ENCODE measurements at places on chromosomes 13 and 19.
A peak's percentile ranks its signal among the peaks of the same experiment; 100 is the strongest.

DNA sequence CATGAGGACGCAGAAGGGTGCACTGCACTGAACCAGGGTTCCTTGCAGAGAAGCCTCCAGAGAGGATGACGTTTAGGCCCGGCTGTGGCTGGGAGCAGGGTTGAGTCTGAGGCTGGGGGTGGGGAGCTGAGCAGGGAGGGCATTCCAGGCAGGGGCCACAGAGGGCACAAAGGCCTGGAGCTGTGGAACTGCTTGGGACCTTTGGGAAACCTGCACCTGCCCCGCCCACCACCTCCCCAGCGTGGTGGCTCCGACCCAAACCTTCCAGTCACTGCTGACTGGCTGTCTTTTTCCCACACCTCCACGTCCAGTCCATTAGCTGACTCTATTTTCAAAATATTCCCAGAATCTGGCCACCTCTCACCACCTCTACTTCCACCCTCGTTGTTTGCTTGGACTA is 4.9 kb upstream of the LMTK3 start:
- DNase-seq = no peak

DNA sequence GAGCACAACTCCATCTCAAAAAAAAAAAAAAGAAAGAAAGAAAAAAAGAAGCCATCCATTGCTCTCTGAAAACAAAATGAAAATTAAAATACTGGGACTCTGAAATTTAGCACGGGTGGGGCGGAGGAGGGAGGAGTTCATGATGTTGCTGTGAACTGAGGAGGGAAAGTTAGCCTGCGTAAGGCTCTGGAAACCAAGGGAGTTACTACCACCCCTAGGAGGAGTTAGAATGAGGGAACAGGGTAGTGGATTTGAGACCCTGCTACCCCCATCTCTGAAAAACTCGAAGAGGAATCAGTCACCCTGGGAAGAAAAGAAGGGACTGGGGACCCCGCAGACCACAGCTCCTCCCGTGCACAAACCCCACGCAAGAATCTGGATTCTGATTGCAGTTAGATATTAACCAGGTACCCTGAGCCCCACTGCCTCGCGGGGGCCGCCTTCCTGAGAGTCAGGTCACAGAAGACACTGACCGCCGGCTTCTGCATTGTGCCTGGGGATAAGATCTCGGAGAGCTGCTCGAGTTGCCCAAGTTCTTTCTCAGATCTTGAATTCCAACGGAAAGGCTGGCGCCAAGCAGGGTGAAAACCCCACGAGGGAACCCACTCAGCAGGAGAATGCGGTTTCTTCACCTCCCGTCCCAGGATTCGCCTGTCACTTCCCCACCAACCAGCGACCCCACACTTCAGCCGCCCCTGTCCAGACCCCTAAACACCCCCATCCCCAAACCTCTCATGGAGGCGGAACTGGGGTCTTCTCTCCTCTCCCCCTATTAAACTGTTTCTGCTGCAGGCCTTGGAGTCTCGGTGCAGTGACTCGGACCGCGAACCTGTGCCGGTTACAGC is 870 bp downstream of the ZNF442 start:
- DNase-seq = peak; percentile 16

DNA sequence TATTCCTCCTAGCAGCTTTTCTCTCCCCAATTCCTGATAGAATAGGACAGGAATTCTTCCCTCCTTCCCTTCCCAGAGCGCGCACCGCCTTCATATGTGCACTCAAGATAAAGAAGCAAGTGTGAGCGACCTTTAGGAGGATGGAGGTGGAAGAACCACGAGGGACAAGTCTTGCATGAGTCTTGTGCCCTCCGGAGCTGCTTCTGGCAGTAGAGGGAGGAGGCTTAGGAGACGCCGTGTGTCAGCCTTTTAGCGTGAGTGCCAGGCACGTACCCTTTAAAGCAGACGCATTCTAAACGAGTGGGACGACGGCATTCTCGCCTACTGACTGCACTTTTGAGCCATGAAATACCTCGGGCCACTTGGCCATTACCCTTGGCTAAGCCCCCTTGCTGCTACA is 95.4 kb upstream of the RAP2A start:
- no peak for DNase-seq

GRCh38 chr13:107209824-107210722 is 642.1 kb upstream of the ARGLU1 start:
- no peak for DNase-seq

DNA sequence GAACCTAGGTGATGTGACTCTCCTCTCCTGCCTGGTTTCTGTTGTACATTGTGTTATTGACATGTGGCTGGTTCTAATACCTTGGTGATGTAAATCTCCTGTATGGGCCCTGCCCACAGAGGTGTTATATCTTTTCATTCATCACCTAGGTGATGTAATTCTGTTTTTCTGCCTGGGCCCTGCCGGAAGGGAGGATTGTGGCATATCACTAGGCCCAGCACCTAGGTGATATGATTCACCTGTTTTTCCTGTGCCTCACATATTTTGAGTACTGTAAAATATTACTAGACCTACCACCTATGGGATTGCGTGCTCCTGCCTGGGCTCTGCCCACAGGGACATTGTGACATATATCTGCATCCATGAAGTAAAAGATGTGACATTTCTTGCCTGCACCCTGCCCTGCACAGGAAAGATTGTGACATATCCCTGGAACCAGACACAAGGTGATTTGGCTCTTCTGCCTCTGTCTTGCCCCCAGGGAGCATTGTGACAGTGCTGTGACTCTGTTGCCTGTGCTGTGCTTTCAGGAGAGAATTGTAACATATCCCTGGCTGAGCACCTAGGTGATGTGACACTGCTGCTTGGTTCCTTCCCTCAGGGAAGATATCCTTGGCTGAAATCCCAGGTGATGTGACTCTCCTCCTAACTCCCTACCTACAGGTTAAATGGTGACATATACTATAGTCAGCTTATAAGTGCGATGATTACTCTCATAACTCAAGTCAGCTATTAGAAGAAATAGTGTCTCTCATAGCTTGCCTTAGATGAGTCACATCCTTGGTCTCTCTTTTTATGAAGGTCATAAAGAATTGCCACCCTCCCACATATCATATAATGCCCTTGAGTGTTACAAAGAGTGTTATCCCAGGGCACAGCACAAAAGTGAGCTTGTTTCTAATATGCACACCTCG is 13.3 kb upstream of the ZNF681 start:
- no peak for DNase-seq

GRCh38 chr13:29508876-29509252 is 86.6 kb downstream of the SLC7A1 start:
- no peak for DNase-seq

DNA sequence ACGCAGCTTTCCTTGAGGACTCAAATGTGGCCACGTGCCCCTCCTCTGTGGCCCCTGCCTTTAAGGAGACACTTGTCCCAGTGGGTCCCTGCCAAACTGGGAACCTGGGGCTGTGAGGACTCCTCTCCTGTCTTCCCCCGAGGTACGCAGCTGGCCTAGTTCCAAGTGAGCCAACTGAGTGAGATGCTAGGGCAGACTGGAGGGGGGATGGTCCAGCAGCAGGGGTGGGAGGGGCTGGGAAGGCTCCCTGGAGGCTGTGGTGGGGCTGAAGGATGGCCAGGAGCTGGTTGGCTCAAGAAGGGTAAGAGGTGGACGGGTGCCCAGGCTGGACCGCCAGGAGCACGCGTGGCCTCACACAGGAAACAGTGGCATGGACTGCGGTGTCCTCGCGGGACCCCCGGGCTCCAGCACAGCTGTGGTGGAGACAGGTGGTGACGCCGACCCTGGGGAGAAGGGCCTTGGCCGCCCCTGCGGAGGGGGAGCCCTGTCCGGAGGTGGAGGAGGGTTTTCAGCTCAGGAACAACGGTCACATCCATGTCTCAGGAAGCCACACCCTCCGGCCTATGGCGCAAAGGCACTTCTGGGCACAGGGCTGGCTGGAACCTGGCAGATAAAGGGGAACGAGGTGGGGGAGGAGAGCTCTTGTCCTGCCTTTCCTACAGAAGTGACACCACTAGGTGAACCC is 45.8 kb downstream of the MLLT1 start:
- DNase-seq = no peak

GRCh38 chr13:110233181-110233950 is 73.6 kb downstream of the COL4A1 start:
- peak; percentile 48 for DNase-seq

DNA sequence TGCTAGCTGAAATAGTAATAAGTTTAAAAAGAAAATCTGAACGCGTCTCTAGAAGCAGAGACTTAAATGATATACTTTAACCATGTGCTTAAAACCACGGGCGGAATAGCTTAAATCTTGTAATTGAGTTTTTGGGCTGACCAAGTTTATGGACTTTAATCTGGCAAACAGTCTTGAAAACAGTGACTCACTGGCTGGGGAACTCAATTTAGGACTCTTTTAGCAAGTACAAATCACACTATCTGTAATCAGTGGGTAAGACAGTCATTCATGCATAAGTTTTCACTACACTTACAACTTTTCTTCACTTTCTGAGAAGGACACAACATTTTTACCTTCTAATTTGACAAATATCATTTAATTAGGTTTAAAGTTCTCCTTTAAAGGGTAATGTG is 26.8 kb downstream of the ZNF627 start:
- no peak for DNase-seq

DNA sequence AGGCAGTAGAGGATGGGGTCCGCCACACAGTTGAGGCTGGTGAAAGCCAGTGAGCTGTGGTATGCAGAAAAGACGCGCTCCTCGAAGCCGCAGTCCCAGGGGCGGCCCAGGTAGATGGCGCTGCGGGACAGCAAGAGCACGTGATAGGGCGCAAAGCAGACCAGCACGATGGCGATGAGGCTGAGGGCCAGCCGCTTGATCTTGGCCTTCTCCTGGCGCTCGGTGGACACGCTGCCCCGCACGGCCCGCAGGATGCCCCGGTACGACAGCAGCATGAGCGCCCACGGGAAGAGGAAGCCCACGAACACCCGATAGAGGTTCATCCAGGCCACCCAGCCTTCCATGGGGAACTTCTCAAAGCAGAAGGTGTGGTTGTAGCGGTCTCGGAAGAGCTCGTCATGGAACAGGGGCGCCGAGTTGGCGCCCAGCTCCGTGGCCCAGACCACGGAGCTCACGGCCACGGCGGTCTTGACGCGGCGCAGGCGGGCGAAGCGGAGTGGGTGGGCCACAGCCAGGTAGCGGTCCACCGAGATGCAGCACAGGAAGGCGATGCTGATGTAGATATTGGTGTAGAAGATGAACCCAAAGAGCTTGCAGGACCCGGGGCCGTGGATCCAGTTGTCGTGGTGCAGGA is 6.5 kb upstream of the OPA3 start:
- DNase-seq = peak; percentile 49

GRCh38 chr13:43572656-43573360 is 214.0 kb downstream of the ENOX1 start:
- no peak for DNase-seq

GRCh38 chr19:55443045-55443823 is at the start of gene SHISA7:
Gene SHISA7 (minus strand): TSS chr19:55443300. CDS start chr19:55442863, 437 bp downstream.
- no peak for DNase-seq

DNA sequence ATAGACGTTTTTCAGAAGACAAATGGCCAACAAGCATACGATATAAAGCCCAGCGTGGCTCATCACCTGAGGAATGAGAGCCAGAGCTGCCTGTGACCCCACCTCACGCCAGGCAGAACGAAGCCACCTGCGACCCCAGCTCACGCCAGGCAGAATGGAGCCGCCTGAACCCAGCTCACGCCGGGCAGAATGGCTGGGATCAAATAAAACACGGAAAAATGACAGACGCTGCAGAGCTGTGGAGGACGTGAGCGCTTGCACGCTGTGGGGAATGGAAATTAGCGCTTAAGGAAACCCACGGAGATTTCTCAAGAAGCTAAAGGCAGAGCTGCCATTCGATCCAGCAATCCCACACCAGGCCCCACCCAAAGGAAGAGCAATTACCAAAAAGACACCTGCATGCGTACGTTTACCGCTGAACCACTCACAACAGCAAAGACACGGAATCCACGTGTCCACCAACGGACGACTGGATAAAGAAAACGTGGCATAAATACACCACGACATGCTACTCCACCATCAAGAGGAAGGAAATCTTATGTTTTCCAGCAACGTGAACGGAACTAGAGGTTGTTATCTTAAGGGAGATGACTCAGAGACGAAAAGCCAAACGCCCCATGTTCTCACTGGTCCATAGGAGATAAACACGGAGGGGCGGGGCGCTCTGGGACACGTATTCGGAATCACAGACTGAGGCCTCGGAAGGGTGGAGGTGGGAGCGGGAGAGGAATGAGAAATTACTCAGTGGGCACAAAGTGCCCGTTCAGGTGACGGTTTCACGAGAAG is 30.7 kb upstream of the C13orf46 start:
- DNase-seq = no peak

DNA sequence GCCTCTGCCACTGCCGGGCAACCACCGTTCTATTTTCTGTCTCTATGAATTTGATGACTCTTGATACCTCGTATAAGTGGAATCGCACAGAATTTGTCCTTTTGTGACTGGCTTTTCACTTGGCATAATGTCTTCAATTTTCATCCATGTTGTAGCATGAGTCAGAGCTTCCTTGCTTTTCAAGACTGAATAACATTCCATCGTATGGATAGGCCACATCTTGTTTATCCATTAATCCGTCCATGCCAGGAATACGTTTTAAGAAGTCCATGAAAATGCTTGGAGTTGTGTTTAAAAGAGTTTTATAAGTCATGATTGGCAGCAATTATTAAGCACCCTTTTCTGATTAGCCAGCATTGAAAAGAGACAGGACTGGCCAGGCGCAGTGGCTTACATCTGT is 53.6 kb upstream of the CLDN10 start:
- no peak for DNase-seq

GRCh38 chr13:80250213-80250810 is 90.6 kb downstream of the SPRY2 start:
- no peak for DNase-seq

DNA sequence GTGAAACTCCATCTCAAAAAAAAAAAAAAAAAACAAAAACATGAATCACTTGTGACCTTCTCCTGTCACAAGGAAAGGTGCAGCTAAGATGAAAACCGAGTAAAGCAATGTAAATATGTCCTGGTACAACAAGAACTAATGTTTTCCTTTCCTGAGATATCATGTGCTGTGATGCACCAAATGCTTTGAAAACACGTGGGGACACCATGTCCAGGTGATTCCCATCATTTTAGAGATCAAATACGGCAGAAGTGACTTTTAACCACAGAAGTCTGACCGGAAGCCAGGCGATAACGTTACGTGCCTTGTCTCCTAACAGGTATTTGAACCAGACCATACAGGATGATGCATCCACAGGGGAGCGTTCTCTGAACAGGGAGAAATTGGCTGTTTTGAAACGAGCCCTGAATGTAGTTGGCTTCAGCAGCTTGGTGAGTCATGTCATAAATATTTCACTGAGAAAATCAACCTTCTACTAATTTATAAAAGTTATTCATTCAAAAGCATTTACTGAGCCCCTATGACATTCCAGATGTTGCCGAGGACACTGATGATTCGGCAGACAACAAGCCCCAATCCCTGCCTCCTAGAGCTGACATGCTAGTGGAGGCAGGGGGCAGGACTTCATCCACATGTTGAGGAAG is 328.1 kb downstream of the MYO16 start:
- DNase-seq = no peak

All from mucosa of gallbladder (tissue), 1 donor.